ENCODE measurements at places on chromosomes 3 and 15.

- no peak for DNase-seq
These were observed 35.7 kb downstream of the ATG7 start for GRCh38 chr3:11307830-11308432.

GRCh38 chr3:121155028-121155427 is 247.0 kb downstream of the STXBP5L start:
- DNase-seq, result no peak

GRCh38 chr3:194675081-194675640 is 3.2 kb upstream of the LSG1 start:
- no peak for DNase-seq

- no peak for DNase-seq
These were observed 83.8 kb downstream of the PRICKLE2 start for GRCh38 chr3:64141476-64141875.

GRCh38 chr3:51191768-51192167 is 193.3 kb upstream of the MANF start:
- DNase-seq, result no peak
